Dorsolateral prefrontal cortex (tissue), 122 donors: ENCODE measurements at places on chromosomes 4 and X. TPM values are rescaled to one million over a fixed set of nuclear protein-coding genes. Genes with fewer than 3 reads are reported as not detected.

The BGN gene
- total RNA-seq: 92.0 TPM

The DCK gene
- total RNA-seq: 22.3 TPM

The GIMD1 gene
- not detected for total RNA-seq

The SLC10A6 gene
- total RNA-seq: not detected
